Muscle of leg (tissue), 16 donors: ENCODE measurements at places on chromosomes 16 and 17.

GRCh38 chr16:81416749-81417148 lies 27.9 kb upstream of the CMIP start:
- no peak for DNase-seq

- DNase-seq, result peak; percentile 83
Measured at GRCh38 chr16:49631187-49632041, 224.5 kb downstream of the ZNF423 start.

GRCh38 chr16:586047-586644 lies 3.7 kb upstream of the RAB40C start:
- DNase-seq, result peak; percentile 28

DNA sequence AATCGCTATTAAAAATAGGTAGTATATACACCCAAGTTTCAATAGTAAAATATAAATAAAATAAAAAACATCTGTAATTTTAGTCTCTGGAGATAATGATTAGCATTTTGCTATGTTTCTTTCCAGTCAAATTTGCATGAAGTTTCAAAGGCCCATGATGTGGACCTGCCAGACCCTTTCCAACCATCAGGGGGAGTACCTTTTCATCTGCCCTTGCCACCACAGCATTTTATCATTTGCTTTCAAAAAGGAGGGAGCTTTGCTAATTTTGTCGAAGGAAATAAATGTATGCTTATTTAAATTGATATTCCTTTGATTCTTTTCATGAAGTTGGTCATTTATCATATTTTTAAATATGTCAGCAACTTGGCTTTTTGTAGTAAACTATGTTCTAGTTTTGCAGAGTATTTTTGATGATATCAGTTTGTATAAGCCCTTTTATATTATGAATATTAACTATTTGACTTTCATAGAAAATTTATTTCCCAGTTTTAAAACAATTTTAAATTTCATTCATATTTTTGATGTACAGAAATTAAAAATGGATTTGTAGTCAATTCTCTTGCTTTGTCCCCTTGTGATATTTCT lies 115.2 kb upstream of the NETO2 start:
- no peak for DNase-seq

- DNase-seq, result peak; percentile 28
Measured at GRCh38 chr16:55663765-55664677, 8.2 kb downstream of the SLC6A2 start.

DNA sequence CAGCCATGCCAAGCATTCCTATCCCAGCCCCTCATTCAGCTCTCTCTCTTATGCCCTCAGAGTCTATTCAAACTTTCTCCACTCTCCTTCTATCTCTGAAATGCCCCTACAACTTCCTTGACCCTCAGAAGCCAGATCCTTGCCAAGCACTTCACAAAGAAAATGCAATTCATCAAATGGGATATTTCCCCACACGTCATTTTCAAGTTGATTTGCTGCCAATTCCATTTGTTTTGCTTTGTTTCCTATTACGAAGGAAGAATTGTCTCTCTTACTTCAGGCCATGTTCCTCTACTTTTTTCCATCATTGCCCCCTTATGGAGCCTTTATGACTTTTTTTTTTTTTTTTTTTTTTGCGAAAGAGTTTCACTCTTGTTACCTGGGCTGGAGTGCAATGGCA lies 9.2 kb upstream of the ALOX12 start:
- no peak for DNase-seq

- DNase-seq, result peak; percentile 82
Measured at GRCh38 chr17:80866050-80866793, 125.4 kb upstream of the CHMP6 start.

DNA sequence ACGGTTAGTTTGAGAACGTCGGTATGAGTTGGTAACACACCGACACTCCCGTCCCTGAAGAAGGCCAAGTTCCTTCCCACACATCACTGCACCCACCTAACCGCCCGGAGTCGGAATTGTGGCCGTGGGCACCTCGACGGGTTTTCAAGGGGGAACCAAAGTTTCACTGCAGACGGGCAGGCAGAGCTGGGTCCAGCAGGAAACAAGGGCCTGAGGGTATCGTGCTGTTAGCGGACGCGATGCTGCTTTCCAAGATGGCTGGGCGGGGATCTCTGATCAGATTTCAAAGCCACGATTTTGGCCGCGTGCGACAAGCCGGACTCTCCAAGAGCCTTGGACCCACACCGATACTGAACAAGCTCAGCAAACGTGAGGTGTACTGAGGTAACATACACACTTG lies 82.3 kb upstream of the DOC2B start:
- no peak for DNase-seq

- DNase-seq, result peak; percentile 82
Measured at GRCh38 chr17:5584383-5585286, at the start of gene NLRP1. NLRP1 (minus strand) TSS chr17:5584509; CDS start chr17:5583957, 552 bp downstream.

- DNase-seq, result peak; percentile 68
Measured at GRCh38 chr17:7405350-7406234, 1.7 kb upstream of the TMEM256 start.

- no peak for DNase-seq
Measured at GRCh38 chr17:41784207-41784744, 2.2 kb downstream of the JUP start.

GRCh38 chr16:87800497-87800896 lies 34.7 kb upstream of the KLHDC4 start:
- DNase-seq, result no peak

DNA sequence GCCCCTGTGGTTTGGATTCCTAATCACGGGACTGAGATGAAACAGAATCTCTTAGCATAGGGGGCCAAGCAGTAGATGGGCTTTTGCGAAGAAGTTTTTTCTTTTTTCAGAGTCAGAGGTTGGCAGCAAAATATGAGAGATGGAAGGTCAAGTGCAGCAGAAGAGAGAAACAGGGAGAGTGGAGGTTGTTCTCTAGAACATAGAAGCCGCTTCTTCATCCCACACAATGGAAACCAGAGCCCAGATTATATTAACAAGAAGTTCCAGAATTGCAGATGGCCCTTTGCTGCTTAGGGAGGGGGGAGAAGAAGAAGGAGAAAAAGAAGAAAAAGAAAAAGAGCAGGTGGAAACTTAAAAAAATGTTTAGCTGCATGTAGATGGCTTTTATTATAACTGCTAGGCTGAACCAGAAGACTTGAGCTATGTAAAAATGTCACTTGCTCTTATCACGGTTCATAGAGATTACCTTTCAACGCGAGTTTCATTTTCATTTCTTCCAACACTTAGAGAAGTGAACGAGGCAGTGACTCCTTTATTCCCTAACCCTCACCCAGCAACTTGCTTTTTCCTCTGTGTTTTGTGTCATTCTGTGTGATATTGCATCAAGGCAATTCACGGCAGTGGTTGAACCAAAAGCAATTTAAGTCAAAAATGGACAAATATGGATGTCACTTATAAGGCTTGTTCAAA lies 737.5 kb downstream of the WWOX start:
- DNase-seq, result no peak
